ENCODE measurements at places on chromosomes 3 and 15.

GRCh38 chr3:64491843-64492242 is 196.0 kb downstream of the ADAMTS9 start:
- DNase-seq = no peak

DNA sequence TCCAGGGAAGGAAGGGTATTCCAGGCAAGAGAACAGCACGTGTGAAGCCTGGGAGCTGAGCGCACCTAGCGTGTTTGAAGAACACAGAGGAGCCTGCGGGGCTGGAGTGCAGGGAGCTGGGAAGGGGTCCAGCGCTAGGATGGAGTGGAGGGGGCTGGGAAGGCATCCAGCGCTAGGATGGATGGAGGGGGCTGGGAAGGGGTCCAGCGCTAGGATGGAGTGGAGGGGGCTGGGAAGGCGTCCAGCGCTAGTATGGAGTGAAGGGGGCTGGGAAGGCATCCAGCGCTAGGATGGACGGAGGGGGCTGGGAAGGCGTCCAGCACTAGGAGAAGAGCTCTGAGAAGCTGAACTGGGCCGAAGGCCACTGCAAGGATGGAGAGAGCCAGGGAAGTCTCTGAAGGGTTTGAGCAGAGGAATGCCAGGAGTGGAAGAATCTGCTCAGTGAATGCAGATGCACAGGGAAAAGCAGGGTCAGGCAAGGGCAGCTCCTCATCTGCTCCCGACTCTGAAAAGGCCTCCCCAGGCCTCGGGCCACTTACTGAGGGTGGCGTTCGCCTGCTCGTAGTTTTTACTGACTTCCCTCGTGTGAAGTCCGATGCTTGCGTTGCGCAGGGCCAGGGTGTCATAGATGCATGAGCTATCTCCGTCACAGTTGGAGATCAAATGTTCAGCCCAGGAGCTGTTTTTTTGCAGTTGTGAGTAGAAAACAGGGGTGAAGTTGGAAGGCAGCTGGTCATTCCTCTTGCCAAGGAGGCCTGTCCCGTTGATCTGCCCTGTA is 39.8 kb downstream of the MUC20 start:
- no peak for DNase-seq

GRCh38 chr3:102444101-102444500 is 9.3 kb downstream of the ZPLD1 start:
- DNase-seq = no peak

GRCh38 chr3:149623824-149624223 is 34.0 kb downstream of the WWTR1 start:
- DNase-seq = no peak

GRCh38 chr15:64749167-64749566 is 26.2 kb downstream of the RBPMS2 start:
- DNase-seq = no peak

- DNase-seq = no peak
Measured at GRCh38 chr15:48855501-48856440, 22.2 kb upstream of the EID1 start.

DNA sequence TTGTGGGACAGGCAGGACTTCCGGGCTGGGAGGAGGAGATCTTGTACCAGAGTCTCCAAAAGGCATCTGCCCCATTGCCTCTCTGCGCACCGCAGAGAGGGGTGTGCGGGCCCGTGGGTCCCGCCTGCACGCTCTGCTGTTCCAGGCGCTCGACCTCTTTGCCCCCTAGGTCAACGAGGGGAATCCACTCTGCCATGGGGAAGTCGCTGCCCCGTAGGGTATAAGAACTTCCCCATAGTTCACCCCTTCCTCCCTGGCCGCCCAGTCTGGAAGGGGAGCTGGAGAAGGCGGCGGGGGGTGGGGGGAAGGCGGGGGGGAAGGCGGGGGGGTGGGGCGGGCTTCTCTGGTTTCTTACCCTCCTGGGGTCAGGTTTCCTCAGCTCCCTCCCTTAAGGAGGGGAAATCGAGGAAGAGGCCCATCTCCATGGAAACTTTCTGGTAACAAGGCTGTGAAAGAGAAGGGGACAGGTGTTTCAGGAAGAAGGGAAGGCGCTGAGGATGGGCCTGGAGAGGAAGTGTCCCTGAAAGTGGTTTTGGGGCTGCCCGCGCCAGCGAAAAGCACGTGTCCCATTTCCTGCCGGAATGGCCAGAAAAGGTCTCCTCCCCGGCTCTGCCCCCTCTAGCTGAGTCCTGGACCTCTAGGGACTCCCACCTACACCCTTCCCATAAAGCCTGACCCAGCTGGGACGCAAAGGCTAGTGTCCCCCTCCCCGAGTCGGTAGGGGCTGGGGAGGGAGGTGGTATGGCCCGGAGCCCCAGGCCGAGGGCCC is 27.5 kb downstream of the NR1I2 start:
- no peak for DNase-seq

DNA sequence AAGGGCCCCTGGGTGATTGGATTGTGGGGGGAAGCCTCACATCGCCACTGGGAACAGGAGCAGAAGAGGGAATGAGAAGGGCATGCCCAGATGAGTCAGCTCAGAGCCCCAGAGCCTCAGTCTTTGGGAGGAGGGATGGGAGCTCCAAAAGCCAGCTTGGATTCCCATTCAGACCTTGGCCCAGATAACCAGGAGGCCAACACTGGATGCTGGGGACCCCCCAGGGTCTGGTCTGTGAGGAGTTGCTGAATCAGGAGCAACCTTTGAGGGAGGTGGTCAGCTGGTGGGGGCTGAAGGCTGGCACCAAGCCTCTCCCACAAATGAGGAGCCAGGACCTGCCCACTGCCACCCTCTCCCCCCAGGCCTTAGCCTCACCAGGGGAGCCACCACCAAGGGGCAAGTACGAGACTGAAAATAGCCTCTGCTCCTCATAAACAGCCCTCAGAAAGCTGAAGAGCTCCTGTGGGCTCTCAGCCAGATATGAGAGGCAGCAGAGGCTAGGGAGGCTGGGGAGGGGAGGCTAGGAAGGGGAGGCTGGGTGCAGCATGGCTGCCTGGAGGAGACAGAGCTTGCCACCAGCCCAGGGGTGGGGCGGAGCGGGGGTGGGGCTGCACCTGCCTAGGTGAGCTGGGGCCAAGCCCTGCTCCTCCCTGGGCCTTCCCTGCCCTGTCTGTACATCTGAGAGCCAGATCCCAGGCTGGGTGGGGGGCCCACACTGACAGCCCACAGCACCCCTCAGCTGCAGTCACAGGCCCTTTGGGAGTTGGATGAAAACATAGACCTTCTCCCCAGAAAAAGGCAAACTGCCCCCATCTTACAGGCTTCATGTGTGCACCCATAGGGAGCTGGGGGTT is 99.8 kb downstream of the SEC22A start:
- DNase-seq = no peak

DNA sequence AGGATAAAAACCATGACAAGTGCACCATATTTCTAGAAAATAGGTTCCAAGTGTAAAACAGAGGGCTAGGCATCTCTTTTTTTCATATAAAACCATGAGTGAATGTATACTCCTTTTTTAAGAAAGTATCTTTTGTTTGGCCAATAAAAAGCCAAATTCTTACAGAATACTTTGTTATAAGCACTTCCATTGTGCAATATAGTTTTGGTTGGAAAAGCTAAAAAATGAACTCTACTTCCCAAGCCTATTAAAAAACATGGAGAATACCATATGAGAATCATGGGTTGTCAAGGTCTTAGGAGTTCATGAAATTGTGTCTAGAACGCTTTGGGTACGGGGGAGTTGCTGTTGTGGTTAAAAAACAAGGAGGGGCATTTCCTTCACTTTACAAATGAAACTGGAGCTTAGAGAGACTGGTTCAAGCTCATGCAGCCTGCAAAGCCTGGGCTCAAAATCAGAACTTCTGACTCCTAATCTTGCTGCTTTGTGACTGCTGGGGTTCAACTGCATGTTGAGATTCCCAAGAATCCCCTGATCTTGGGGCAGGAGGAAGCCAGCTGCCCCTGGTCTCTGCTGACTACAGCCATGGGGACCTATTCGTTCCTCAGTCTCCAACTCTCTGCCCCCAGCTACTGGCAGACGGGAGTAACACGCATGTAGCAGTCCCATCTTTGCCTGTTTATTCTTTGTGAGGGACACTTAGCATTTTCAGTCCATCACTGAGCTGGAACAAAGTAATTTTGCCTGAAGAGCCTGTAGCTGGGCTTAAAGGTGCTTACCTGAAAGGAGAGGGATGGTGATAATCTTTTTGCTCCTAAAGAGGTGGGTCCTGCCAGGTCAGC is 229.1 kb downstream of the CHST2 start:
- DNase-seq = no peak

DNA sequence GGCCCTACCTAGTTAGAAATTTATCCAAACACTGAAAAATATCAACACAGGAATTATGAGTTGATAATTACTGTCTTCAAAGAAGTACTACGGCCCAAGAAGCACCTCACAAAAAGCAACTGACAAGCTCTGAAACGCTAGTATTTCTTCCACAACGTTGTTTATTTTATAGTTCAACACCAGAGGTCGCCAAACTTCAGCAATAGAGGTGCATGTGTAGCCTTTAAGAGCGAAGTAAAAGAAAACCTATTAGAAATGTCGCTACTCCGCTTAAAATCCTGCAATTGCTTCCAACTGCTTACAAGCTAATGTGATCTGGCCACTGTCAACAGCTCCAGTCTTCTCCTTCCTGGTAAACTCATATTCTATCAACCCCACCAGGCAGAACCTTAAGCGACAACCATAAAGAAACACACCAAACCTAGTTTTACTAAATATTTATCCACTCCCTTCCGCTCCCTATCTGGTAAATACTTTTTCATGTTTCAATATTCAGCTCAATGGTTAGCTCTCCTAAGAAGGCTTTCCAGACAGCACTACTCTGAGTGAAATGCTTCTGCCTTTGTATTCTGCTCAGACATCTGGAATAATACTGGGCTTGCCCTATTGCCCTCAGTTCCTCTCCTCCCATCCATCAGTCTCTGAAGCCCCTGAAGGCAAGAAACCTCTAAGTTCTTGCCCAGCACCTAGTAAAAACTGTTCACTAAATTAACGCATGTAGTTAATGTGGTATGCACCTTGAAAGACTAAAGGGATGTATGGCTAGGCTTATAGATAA is 110.2 kb downstream of the NR1I2 start:
- DNase-seq = no peak

GRCh38 chr3:53180305-53181023 is 19.5 kb downstream of the PRKCD start:
- DNase-seq = no peak

- no peak for DNase-seq
Measured at GRCh38 chr3:20769430-20769829, 583.4 kb upstream of the SGO1 start.

GRCh38 chr3:52218026-52218425 is 7.4 kb downstream of the TLR9 start:
- DNase-seq = no peak

- DNase-seq = no peak
Measured at GRCh38 chr15:83283138-83283812, 1.2 kb downstream of the BNC1 start.

- DNase-seq = no peak
Measured at GRCh38 chr3:115160295-115160694, 13.2 kb upstream of the ZBTB20 start.

DNA sequence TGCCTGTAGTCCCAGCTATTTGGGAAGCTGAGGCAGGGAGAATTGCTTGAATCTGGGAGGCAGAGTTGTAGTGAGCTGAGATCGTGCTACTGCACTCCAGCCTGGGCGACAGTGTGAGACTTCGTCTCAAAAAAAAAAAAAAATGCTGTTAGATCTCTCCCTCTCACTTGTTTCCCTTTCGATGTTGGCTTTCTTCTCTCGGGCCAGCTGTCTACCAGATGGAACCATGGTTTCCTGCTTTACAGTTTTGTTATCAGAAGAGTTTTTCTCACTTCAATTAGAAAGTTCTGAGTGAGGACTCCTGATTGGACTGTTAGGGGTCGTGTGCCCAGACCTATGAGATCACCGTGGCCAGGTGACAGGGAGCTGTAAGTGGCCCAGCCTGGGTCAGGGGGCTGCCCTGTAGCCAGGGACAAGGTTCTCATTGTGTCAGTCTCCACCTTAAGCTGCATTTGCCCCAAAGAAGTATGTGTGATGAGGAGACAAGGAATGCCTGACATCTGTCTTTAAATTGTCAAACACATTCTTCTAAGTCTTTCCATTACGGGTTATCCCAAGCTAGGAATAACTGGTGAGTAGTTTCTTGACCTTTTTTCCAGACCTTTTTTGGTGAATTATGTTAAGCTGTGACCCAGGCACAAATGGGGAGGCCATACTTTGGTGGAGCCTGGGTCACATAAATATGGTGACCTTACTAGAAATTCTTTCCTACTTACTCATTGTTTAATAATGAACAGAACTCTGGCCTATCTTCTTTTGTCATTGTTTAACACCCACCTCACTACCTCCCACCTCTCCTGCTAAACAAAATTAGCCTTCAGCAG is 25.2 kb downstream of the SNAPC5 start:
- no peak for DNase-seq

GRCh38 chr3:189508784-189509501 is 122.2 kb upstream of the TP63 start:
- DNase-seq = no peak

GRCh38 chr3:17840126-17840525 is 97.7 kb upstream of the TBC1D5 start:
- no peak for DNase-seq

DNA sequence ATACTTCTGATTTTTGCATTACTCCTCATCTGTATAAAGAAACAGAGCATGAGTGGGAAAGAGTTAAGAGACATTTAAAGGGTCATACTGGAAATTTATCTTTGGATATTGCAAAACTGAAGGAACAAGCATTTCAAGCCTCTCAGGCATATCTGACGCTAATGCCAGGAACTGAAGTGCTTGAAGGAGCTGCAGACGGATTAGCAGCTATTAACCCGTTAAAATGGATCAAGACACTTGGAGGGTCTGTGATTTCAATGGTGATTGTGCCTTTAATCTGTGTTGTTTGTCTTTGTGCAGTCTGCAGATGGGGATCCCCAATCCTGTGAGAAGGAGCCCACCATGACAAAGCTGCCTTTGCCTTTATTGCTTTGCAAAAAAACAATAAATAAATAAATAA is 202.5 kb upstream of the UBE3A start:
- DNase-seq = no peak

GRCh38 chr15:32649342-32649741 is 7.8 kb downstream of the SCG5 start:
- DNase-seq = no peak

DNA sequence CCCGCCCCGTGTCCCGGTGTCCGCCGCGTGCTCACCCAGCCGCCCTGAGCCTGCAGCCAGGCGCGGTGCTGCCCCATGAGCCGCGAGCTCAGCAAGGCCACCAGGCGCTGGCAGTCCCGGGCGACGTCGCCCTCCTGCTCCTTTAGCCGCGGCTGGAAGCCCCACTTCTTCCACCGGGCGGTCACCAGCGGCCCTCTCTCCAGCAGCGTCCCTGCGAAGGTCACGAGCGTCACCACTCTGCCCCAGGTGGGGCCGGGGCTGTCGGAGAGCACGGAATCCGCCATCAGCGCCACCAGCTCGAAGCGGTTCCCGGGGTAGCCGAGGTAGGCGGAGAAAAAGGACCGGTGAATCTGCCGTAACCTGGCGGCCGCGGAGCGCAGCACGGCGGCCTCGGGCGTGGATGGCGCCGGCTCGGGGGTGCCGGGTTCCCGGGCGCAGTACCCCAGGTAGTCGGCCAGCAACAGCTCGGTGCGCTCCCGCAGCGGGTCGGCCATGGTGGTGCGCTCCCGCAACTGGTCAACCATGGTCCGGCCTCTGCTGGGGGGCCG is 298 bp downstream of the BCL2L10 start:
- DNase-seq = no peak

Data from NCI-H187 (cell line).